ENCODE measurements at places on chromosomes 7 and 10.

- no peak overlapping the region for H3K4me3 ChIP-seq
- no peaks in the 10 kb centered on the region for H3K36me3 ChIP-seq
- no peak overlapping the region for H3K27ac ChIP-seq
- no peaks in the 10 kb centered on the region for H3K4me1 ChIP-seq
Measured at GRCh38 chr7:32273297-32273696, 203.1 kb upstream of the PDE1C start.

DNA sequence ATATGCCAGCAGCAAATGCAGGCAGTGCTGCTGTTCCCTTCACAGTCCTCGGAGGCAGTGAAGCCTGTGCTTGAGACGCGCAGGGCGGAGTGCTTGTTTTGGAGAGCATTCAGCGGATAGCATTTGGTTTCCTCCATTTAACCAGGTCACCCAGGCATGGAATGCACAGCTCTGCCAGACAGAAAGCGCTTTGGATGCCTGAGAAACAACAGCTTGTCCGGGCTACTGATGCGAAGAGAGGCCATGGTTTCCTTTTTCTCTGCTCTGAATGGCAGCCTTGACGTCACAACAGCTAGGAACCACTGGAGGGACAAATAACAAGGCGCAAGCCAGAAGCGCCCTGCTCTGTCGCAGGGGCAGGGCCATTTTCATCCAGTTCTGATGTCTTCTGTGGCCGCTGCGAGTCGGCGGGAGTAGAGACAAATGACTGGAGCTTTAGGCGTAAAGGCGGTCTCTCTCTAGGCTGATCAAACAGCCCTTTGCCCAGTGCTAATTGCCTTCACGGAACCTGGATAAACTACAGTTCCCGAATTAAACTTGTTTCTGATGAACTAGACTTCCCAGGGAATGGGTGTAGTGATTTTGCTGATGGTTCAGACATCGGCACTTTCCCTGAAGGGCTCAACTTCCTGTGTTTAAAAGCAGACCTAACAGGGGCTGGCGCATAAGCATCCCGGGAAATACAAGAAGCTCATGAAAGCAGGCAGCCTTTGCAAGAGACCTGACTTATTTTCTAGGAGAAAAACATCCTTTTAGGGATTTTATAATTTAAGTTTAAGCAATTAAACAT, 187.6 kb upstream of the KLF14 start:
- H3K27ac ChIP-seq, result no peak overlapping the region
- H3K27me3 ChIP-seq, result no peaks in the 10 kb centered on the region
- H3K4me3 ChIP-seq, result no peak overlapping the region
- no peak for DNase-seq

DNA sequence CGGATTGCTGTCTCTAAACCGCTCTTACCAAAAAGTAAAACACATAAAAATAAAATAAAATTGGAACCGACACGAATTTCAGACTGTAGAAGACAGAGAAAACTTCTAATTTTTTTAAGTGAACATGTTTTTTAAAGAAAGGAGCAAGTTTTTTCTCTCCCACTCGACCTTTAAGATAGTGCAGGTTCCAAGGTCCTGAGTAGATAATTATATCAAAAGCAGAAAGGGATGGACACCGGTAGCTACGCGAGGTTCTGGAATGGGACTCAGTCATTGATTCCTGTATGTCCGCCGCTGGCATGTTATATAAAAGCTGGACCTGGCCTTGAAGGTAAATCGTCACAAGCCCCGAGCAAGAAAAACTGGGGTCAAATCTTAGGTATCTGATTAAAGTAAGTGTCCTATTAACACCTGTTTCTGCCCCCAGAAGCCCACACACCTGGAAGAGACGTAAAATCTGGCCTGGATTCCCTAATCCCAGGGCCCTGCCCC, 462 bp upstream of the CISD1 start:
- H3K4me3 ChIP-seq, result peak overlapping the region; percentile 97
- H3K4me1 ChIP-seq, result peaks cover 31% of the 10 kb centered on the region
- H3K27ac ChIP-seq, result peak overlapping the region; percentile 97
- no peaks in the 10 kb centered on the region for H3K27me3 ChIP-seq
- no peak for DNase-seq

- DNase-seq, result no peak
- H3K27me3 ChIP-seq, result peaks cover 43% of the 10 kb centered on the region
- H3K27ac ChIP-seq, result no peak overlapping the region
- H3K4me1 ChIP-seq, result peaks cover 5% of the 10 kb centered on the region
Measured at GRCh38 chr10:118542745-118543144, 52.7 kb downstream of the PRLHR start.

DNA sequence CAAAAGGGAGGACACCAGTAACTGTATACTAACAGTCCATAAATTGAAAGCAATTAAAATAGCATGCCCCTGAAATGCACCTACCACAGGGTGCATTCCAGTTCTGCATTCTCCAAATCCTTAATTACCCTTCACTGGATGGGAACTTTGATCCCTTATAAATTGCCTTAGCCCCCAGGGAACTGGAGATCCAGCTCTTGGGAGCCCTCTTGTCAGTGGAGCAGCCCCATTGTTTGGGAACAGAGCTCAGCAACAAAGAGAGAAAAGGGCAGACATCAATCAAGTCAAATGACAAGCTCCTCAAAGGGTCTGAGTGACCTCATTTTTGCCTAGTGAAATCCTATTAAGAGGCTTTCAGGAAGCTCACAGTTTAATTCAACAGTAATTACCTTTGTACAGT, 472.6 kb downstream of the XPNPEP1 start:
- DNase-seq, result no peak
- no peaks in the 10 kb centered on the region for H3K4me1 ChIP-seq
- no peaks in the 10 kb centered on the region for H3K36me3 ChIP-seq
- H3K27ac ChIP-seq, result no peak overlapping the region
- no peak overlapping the region for H3K4me3 ChIP-seq

DNA sequence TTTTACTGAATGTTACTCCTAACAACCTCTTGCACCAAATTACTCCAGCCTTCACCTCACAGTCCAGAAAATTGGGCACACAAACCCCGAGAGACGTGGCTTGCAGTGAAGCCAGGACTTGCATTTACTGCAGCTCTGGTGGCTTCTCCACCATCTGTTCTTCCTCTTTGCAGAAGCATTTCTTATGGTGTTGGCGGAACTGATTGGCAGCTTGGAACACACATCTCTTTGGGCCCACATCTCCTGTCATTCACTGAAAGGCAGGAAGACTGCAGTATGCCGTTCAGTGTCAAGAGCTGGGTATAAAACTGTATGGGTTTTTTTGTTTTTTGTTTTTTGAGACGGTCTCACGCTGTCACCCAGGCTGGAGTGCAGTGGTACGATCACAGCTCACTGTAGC, 38.3 kb upstream of the PRKAR1B start:
- H3K27ac ChIP-seq, result no peak overlapping the region
- no peaks in the 10 kb centered on the region for H3K27me3 ChIP-seq
- no peak overlapping the region for H3K4me3 ChIP-seq
- no peak for DNase-seq
- H3K36me3 ChIP-seq, result no peaks in the 10 kb centered on the region
- H3K4me1 ChIP-seq, result no peaks in the 10 kb centered on the region

DNA sequence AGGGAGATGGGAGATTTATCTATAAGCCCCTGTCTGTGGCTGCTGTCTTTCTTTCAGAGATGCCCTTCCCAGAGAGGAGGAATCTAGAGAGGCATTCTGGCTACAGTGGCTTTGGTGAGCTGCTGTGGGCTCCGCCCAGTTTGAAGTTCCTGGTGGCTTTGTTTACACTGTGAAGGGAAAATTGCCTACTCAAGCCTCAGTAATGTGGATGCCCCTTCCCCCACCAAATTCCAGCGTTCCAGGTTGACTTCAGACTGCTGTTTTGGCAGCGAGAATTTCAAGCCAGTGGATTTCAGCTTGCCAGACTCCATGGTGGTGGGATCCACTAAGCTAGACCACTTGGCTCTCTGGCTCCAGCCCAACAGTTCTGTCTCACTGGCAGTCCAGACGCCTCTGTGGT, 951.6 kb downstream of the CCSER2 start:
- H3K27ac ChIP-seq, result no peak overlapping the region
- no peaks in the 10 kb centered on the region for H3K27me3 ChIP-seq
- no peaks in the 10 kb centered on the region for H3K36me3 ChIP-seq
- DNase-seq, result no peak
- no peak overlapping the region for H3K4me3 ChIP-seq

GRCh38 chr7:42611289-42611928, 300.5 kb downstream of the C7orf25 start:
- no peak overlapping the region for H3K4me3 ChIP-seq
- DNase-seq, result no peak
- H3K4me1 ChIP-seq, result no peaks in the 10 kb centered on the region
- H3K36me3 ChIP-seq, result no peaks in the 10 kb centered on the region
- no peak overlapping the region for H3K27ac ChIP-seq

- no peaks in the 10 kb centered on the region for H3K27me3 ChIP-seq
- H3K27ac ChIP-seq, result no peak overlapping the region
- H3K4me3 ChIP-seq, result no peak overlapping the region
- peaks cover 2% of the 10 kb centered on the region for H3K36me3 ChIP-seq
Measured at GRCh38 chr10:122988501-122988900, 8.3 kb downstream of the PSTK start.

DNA sequence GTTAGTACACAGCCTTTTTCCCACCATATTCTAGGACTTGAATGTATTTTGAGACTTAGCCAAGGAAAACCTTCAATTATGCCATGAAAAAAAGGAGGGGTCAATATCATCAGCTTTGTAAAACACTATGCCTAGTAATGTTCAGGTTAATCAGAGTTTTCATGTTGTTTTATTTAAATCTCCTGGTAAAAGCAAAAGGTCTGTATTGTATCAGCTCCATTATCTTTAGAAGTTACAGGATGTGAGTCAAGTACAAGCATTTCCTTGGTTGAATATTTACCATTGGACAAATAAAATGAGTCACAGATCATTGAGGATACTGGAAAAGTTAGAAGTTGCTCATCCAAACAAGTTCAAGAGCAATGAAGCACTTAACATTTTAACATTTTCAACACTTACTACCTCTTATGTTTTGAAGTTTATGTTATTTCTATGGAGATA, 89.9 kb upstream of the CAPZA2 start:
- H3K4me3 ChIP-seq, result no peak overlapping the region
- no peaks in the 10 kb centered on the region for H3K4me1 ChIP-seq
- H3K36me3 ChIP-seq, result no peaks in the 10 kb centered on the region
- H3K27ac ChIP-seq, result no peak overlapping the region
- no peak for DNase-seq

DNA sequence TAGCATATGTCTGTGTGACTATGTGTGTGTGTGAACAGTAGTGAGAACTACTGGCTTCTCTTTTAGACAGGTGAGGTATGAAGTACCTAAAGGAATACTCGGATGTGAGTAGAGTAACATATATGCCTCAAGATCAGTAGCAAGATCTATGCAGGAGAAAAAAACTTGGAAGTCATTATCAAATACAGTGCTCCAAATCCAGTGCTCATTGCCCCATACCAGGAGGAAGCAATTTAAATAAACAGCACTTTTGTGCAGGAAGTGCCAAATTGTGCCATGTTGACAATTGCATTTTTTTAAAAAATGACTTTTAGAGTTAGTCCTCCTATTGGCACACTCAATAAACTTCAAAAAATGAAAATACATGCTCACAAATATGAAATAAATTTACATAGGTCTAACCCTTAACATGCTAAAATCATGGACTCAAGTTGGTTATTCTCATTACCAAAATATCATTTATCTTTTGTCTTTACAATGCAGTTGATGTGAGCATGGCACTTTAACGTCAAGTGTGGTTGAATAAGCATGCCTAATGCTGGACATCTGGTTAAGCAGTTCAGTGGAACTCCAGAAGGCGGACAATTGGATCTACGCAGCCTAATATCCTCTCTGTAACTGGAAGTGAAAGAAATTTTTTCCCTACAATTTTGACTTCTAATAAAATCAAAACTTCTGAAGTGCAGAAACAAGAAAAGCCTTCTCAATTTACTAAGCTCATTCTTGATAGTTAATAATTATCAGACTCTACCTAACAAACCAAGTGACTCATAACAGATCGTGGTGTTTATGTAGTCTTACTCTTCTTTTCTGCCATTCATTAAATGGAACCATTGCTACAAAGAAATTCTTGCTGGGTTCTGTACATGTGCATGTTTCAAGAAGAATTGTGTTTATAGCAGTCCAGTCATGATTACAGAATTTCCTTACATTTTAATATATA, 195.2 kb downstream of the MDFIC start:
- no peak overlapping the region for H3K27ac ChIP-seq
- no peaks in the 10 kb centered on the region for H3K27me3 ChIP-seq
- no peaks in the 10 kb centered on the region for H3K4me1 ChIP-seq
- H3K36me3 ChIP-seq, result no peaks in the 10 kb centered on the region
- no peak for DNase-seq
- H3K4me3 ChIP-seq, result no peak overlapping the region

GRCh38 chr7:137396051-137396450, 52.5 kb upstream of the PTN start:
- no peaks in the 10 kb centered on the region for H3K36me3 ChIP-seq
- DNase-seq, result no peak
- no peak overlapping the region for H3K4me3 ChIP-seq
- no peaks in the 10 kb centered on the region for H3K27me3 ChIP-seq
- no peaks in the 10 kb centered on the region for H3K4me1 ChIP-seq
- no peak overlapping the region for H3K27ac ChIP-seq

- no peaks in the 10 kb centered on the region for H3K4me1 ChIP-seq
- H3K27me3 ChIP-seq, result no peaks in the 10 kb centered on the region
- no peak overlapping the region for H3K27ac ChIP-seq
Measured at GRCh38 chr10:111107846-111108245, 31.0 kb downstream of the ADRA2A start.

- no peaks in the 10 kb centered on the region for H3K4me1 ChIP-seq
- no peak overlapping the region for H3K4me3 ChIP-seq
- H3K27ac ChIP-seq, result no peak overlapping the region
- DNase-seq, result no peak
- H3K27me3 ChIP-seq, result peaks cover 4% of the 10 kb centered on the region
- H3K36me3 ChIP-seq, result peaks cover 4% of the 10 kb centered on the region
Measured at GRCh38 chr10:130762491-130762890, 549.0 kb downstream of the TCERG1L start.

DNA sequence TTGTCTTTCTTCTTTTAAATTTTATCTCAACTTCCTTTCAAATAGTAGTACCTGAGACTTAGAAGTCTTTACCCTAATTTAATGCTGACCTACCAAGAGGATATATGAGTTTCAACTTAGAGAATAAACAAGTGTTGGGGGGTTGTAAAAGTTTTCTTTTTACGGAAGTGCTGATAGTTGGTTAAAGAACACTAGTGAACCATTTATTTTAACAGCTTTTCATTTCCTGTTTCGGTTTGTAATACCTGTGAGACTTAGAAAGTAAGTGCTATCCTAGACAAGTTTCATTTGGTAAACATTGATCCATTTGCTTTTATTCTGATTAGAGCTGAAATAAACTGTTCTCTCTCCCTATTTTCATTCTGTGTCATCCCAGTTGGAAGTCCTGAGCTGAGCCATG, 683.1 kb upstream of the SORCS1 start:
- H3K36me3 ChIP-seq, result no peaks in the 10 kb centered on the region
- no peak for DNase-seq
- H3K27me3 ChIP-seq, result no peaks in the 10 kb centered on the region
- H3K27ac ChIP-seq, result no peak overlapping the region
- H3K4me1 ChIP-seq, result no peaks in the 10 kb centered on the region

- no peaks in the 10 kb centered on the region for H3K36me3 ChIP-seq
- DNase-seq, result no peak
- no peak overlapping the region for H3K4me3 ChIP-seq
- H3K4me1 ChIP-seq, result no peaks in the 10 kb centered on the region
- peaks cover 2% of the 10 kb centered on the region for H3K27me3 ChIP-seq
- H3K27ac ChIP-seq, result no peak overlapping the region
Measured at GRCh38 chr10:114687459-114687858, 29.4 kb upstream of the ABLIM1 start.

GRCh38 chr7:46855851-46856250, 726.1 kb downstream of the TNS3 start:
- H3K4me1 ChIP-seq, result no peaks in the 10 kb centered on the region
- no peak for DNase-seq
- no peaks in the 10 kb centered on the region for H3K36me3 ChIP-seq
- no peak overlapping the region for H3K4me3 ChIP-seq
- no peaks in the 10 kb centered on the region for H3K27me3 ChIP-seq

All from naive thymus-derived CD8-positive, alpha-beta T cell (primary cell).